Fibroblast of the aortic adventitia (primary cell): ENCODE measurements at places on chromosomes 12 and 14. TPM values are rescaled to one million over a fixed set of nuclear protein-coding genes. Genes with fewer than 3 reads are reported as not detected.

DNA sequence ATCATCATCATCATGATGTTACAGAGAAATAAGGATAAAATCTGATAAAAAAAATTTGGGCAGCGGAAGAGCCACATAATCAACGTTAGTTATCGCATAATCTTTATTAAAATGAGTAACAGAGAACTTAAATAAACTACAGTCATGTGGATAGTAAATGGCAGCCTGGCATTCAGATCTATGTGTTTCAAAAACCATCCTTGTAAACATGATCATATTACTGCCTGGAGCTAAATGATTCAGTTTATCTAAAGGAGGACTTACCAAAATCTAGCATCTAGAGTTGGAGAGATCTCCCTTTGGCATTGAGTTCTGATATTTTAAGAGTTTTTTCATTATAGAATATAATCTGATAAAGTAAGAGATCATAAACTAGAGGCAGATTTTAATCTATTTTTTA lies 200.1 kb upstream of the MGAT4C start:
- DNase-seq, result no peak

DNA sequence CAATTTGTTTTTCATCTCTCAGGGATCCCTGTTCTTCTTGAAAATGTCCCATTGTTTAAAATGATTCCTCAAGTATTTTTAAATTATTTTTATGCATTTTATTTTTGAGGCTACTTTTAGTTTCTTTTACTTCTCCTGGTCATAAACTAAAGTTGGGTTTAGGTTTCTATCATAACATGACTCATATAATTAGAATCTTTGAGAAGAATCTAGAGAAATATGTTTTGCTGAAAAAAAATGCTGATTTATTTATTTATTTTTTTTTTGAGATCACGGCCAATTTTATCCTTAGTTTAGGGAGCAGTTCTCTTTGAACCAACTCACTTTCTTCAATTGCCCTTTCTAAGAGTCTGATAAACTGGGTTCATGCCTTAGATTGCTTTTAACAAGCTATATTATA lies 1157.1 kb downstream of the BCL11B start:
- DNase-seq, result no peak

DNA sequence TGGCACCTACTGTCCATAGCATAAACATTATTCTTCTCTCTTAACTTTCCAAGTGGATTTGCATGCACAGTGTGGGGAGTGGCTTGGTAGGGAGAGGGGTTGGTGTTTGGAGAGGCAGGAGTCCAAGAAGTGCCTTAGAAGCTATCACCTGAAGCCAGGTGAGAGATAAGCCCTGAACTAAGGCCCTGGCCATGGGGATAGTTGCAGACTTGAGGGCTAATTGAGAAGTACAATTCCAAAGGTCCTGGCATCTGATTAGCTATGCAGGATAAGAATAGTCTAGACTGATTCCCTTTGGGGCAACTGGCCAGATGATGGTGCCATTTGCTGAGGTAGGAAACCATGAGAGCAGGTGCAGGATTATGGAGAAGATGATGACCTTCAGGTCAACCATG lies 2.0 kb upstream of the PCK2 start:
- DNase-seq, result no peak

DNA sequence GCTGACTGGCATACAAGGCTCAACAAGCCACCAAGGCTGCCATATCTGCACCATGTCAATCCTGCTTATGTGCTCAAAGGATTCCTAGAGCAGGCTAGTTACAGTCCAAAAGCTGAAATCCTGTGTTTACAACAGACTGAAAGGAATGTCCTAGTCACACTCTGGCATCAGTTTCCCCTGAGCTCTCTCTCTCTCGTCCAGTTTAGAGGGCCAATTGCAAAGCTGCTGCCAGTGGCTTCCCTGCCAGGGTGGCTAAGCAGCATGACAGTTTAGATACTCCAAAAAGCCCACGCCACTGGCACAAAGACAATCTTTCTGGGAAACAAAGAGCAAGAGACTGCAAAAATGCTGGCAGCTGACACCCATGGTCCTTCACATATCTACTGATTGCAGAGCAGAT lies 392.1 kb downstream of the RPS29 start:
- no peak for DNase-seq

DNA sequence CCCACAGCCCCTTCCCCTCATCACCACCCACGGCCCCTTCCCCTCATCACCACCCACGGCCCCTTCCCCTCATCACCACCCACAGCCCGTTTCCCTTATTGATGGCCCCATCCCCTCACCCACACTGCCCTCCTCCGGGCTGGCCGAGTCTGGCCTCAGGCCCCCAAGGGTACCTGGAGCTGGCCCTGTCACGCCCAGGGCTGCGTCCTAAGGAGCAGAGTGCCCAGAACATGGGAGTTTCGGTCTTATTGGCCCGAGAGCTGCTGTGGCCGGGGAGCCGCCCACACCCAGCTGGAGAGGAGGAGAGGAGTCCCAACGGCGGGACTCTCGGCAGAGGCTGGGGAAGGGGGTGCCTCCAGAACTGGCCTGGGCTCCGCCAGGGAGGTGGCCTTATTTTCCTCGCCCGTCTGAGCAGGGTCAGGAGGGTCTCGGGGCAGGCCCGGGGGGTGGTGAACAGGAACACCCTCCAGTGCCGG lies 182.3 kb downstream of the KIF26A start:
- no peak for DNase-seq

GRCh38 chr14:69818758-69819191 lies 21.7 kb upstream of the SLC10A1 start:
- DNase-seq, result peak; percentile 72

DNA sequence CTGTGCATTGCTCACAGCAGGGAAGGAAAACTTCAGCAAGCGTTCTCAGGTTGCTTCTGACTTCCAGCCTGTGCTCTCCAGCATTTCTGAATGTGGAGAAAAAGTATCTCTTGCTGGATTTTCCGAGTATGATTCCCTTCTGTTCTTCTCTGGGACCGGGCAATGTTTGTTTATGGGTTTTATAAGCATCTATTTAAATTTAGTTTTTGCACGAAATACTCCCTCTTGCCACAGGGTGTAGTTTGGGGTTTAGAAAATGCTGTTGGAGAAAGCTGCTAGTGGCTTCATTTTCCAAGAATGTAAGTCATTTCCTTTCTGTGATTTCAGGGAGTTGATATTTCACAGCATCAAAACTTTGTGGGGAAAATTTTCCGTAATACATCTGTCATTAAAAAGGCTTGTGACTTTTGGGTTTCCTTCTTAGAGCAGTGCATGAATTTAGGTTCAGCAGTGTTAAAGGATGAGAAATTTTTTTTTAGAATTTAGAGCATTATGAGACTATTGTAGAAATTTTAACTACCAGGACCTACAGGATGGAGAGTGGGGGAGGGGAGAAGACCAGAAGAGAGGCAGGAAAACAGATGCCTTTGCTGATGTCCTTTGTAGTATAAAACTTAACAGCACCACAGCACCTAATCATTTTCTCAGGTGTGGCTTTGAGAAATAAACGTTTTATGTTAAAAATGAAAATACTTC lies 1.5 kb downstream of the FRMD6 start:
- DNase-seq, result peak; percentile 91

GRCh38 chr12:124147575-124147974 lies 147.3 kb upstream of the RFLNA start:
- DNase-seq, result no peak

DNA sequence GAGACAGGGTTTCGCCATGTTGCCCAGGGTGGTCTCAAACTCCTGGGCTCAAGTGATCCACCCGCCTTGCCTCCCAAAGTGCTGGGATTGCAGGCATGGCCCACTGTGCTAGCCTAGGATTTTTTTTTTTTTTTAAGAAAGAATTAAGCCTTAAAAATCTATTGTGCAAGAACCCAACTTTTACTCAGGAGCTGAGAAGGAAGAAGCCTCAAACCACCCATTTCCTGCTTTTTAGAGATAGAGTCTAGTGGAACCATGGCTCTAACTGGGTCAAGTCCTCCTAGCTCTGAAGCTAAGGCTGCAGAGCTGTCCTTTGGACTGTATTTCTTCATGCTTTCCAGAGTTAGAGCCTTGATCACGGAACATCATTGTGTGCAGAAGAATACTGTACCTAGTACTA lies 1.3 kb upstream of the TSFM start:
- no peak for DNase-seq

GRCh38 chr12:56572288-56572687 lies 50.7 kb downstream of the RBMS2 start:
- no peak for DNase-seq

DNA sequence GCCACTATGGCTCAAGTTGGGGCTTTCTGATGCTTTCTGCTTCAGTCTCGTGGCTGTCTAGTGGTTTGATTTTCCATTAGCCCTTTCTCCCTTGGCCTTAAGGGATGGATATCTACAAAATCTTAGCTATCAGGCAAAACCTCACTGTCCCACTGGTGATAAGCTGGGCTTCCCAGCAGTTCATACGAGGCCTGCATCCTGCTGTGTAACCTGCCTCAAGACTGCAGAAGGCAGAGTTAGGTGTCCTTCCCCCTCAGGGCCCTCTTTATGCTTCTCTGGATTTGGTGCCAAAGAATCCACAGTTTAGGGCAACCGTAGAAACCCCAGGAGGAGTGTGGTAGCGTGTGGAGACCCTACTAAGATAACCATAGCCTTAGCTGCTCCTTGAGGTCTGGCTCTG lies 38.9 kb downstream of the ETV6 start:
- DNase-seq, result no peak

GRCh38 chr14:55500708-55501107 lies 60.3 kb upstream of the TBPL2 start:
- no peak for DNase-seq

DNA sequence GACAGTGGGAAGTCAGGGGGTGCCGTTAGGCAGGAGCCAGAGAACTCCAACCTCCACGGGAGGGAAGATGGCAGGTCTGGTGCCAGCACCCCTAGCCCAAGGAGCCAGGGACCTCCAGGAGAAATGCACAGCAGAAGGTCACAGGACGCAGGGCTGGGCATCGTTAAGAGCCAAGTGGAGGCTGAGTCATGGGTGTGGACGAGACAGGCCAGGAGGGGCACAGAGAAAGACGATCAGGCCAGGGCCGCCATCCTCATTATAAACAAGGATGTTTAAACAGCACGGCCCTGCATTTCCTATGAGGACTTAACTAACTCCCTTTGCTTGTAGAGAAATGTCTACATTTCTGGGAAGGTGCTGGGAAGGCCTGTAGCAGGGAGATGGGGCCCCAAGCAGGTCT lies 77.9 kb upstream of the FZD10 start:
- DNase-seq, result no peak

DNA sequence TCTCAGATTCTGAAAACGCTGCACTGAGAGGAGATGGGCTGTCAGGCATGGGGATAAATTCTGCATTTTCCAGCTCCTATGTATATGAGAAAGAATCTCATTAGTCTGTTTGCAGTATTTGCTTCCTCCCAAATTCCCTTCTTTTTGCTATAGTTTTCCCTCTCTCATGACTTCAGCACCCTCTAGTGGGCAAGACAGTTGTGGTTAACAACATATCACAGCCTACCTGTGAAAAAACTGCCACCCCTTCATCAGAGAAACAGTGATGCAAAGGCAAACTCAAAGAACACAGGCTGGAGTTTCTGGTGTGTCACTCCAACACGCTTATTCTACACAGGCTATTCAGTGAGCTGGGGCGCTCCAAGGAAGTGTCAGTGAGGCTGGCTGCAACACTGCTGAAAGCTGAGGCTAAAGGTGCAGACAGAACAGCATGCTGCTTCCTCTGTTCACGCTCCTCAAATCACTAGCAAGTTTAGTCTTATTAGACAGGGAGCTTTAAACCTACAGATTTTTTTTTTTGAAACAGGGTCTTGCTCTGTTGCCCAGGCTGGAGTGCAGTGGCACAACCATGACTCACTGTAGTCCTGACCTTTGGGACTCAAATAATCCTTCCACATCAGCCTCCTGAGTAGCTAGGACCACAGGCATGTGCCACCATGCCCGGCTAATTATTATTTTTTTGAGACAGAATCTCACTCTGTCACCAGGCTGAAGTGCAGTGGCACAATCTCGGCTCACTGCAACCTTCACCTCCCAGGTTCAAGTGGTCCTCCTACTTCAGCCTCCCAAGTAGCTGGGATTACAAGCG lies 19.3 kb downstream of the ZC2HC1C start:
- peak; percentile 76 for DNase-seq

DNA sequence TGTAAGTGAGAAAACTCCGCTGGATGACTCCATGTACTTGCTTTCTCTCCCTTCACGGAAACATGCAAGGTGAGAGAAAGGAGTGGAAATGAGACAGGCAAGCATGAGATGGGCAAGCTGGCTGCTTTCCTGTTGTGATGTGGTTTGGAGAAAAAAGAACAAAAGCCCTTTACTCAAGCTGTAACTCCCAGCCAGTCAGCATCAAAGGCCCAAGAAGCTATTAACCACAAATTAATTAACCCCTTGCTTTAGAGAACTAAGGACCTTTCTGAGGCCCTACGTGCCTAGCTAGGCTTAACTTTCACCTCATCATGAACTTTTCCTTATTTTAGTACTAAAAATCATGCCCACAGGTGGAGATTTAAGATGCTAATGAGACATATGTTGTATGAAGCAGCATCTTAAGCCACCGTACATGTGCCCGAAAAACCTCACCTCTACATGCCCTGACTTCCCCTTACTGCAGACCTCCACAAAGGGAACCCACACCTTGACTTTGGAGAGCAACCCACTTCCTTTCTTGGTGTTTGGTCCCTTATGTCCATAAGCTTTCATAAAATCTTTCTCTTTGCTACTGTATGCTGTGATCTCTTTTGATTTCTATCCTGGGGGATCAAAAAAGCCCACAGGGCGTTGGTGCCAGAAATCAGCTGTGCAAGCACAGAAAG lies 87.0 kb downstream of the GALNT8 start:
- no peak for DNase-seq

- DNase-seq, result peak; percentile 61
Measured at GRCh38 chr12:89883630-89884389, 175.2 kb upstream of the ATP2B1 start.

DNA sequence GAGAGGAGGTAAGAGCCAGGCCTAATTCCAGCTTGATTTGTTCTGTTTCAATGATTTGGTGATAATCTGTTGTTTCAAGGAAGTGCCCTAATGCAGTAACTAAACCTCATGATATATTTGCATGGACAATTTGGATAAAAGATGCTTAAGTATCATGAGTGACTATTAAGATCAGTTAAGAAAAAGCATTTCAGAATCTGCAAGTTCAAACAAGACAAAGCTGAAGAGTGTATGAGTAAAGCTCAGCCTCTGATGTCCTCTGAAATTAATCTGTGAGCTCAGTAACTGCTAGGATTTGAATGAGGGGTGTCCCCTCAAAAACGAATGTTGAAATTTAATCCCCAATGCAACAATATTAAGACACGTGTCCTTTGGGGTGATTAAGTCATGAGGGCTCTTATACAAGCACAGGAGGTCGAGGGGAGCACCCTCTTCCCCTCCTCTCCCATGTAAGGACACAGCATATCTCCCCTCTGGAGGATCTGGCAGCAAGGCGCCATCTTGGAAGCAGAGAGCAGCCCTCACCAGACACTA lies 949.2 kb downstream of the GALC start:
- no peak for DNase-seq

Gene MAP3K9
- total RNA-seq, result under 0.01 and 0.33 TPM in 2 replicates

Gene GPD1
- total RNA-seq, result 0.36 TPM in 1 of 2 replicates, not detected in the other

Gene TMCC3
- 0.65 and 0.72 TPM in 2 replicates for total RNA-seq

Gene CCDC38
- not detected in 2 replicates for total RNA-seq

Gene CFL2
- total RNA-seq, result 107 and 266 TPM in 2 replicates

Gene OASL
- 0.33 TPM in 1 of 2 replicates, not detected in the other for total RNA-seq

Gene KRT77
- total RNA-seq, result not detected in 2 replicates

Gene CNTN1
- total RNA-seq, result 0.27 and 0.33 TPM in 2 replicates

Gene SLC2A3
- total RNA-seq, result 42.4 and 49.6 TPM in 2 replicates
